ENCODE measurements at places on chromosomes 12 and 14.

- DNase-seq = no peak
Measured at GRCh38 chr12:32089586-32089985, 17.1 kb upstream of the BICD1 start.

DNA sequence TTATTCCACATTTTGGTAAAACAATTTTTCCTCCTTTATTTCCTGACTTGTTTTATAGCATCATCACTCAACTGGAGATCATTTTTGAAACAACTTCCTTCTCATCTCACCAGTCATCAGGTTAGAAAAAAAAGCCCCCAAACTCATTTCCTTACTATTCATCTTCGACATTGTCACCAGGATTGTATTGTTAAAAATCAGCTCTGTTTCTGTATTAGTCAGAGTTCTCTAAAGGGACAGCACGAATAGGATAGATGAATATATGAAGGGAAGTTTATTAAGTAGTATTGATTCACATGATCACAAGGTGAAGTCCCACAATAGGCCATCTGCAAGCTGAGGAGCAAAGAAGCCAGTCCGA lies 392.6 kb downstream of the FUT8 start:
- DNase-seq = no peak

DNA sequence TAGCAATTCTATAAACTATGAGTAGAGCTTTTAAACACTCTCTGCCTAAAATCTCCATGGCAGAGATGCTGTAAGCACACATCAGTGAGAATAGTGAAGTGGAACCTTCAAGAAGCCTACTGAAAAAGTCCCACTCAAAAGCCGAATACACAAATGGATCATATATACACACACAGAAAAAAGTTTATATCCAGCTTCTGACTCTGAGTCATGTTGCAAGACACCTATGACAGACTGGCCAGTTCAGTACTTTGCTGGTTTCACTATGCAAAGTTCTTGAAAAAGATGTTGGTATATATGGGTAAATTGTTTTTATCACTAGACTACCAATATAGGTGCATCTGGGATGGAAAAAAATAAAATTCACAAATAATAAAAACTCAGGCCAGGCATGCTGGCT lies 126.1 kb downstream of the KCNK10 start:
- DNase-seq = no peak

GRCh38 chr14:28772613-28773012 lies 6.0 kb downstream of the FOXG1 start:
- peak; percentile 66 for DNase-seq

DNA sequence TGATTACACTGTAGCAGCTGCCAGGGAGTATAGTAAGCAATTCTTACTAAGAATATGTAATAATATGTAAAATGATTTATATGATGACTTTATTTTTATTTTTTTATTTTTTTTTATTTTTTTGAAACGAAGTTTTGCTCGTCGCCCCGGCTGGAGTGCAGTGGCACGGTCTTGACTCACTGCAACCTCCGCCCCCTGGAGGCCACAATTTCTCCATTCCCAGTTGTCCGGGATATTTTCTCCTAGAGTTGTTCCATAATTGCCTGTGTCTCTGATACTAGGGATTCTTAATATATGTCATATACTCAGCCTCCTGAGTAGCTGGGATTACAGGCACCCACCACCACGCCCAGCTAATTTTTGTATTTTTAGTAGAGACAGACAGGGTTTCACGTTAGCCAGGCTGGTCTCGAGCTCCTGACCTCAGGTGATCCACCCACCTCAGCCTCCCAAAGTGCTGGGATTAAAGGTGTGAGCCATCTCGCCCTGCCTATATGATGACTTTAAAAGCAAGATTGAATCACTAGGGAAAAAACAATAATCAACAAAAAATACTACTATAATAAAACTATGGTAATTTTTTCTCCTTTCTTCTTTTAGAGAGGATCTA lies 12.2 kb upstream of the ITPR2 start:
- DNase-seq = no peak

GRCh38 chr12:70809887-70810286 lies 110.7 kb downstream of the PTPRR start:
- no peak for DNase-seq

- DNase-seq = no peak
Measured at GRCh38 chr14:76306131-76306530, 69.8 kb upstream of the ESRRB start.

GRCh38 chr12:21265932-21266331 lies 68.8 kb downstream of the SLCO1A2 start:
- no peak for DNase-seq

GRCh38 chr12:14979468-14979867 lies 6.6 kb downstream of the PDE6H start:
- DNase-seq = no peak

GRCh38 chr14:91417983-91418386 lies 365 bp upstream of the CCDC88C start:
- DNase-seq = no peak

GRCh38 chr12:132544080-132544397 lies 54.1 kb downstream of the FBRSL1 start:
- DNase-seq = no peak

DNA sequence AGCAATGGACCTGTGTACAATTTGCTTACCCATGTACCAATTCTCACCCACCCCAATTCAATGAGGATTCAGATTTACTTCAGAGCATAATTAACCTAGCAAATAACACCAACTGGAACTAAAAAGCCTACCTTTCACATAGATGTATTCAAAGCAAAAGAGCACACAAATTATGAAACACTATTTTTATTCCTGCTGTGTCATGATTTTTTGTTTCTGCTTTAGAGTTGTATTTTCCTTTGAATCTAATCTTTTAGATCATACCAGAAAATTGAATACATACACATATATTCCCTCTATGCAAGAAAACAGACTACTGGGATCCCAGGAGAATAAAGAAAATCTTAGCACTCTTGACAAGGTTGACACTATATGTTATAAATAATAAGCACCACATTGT lies 5.9 kb downstream of the KICS2 start:
- no peak for DNase-seq

GRCh38 chr12:57430112-57430930 lies 522 bp downstream of the R3HDM2 start:
- no peak for DNase-seq

DNA sequence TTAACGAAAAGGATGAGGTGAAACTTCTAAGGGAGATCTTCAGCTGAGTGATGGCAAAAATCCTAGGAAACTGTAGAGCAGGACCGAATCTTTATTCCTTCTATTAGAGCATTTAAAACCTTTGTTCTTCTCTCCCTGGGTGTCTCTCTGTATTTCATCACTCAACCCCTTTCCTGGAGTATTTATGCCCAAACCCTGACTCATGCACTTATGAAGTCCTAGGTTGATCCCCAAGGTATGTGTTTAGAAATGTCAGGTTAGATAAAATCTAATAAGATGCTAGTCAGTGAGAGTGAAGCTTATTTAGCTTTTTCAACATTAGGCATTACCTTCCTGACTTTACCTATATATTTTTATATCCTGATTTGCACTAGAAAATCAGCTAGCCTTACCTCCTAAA lies 239.8 kb upstream of the NPAS3 start:
- no peak for DNase-seq

Measured in NCI-H1417 treated with DMSO at 0.1 percent for 48 hours (cell line).